Stimulated activated CD4-positive, alpha-beta T cell treated with anti-CD3 and anti-CD28 coated beads, TNF-alpha, amount 100 ng/mL, for 4 hours (primary cell): ENCODE measurements at places on chromosomes 5 and 9.

DNA sequence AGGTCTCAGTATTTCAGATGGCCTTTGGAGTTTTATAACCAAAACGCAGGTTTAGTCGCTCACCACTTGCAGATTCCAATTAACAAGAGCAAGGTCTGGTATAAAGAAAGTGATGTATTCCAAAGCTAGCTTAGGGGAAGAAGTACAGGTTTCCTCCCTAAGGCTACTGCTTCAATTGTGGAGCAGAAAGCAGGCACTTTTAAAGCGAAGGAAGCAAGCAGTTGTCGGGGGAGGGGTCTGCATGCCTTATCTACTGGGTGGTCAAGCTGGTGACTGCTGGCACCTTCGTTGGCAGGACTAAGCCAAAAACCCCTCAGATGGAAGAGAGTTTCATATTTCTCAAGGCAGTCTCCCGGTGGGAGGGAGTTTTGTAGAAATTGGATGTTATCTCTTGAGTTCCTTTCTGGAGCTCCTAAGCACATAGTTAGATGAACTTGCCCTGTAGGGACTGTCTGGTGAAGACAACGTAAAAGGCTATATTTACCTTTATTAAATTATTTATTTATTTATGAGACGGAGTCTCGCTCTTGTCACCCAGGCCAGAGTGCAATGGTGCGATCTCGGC is 1.6 kb upstream of the TMEM245 start:
- DNase-seq, result no peak

- no peak for DNase-seq
Measured at GRCh38 chr9:108272349-108272899, 583.4 kb downstream of the ACTL7B start.

GRCh38 chr5:134430001-134430569 is 18.4 kb upstream of the CDKN2AIPNL start:
- no peak for DNase-seq

DNA sequence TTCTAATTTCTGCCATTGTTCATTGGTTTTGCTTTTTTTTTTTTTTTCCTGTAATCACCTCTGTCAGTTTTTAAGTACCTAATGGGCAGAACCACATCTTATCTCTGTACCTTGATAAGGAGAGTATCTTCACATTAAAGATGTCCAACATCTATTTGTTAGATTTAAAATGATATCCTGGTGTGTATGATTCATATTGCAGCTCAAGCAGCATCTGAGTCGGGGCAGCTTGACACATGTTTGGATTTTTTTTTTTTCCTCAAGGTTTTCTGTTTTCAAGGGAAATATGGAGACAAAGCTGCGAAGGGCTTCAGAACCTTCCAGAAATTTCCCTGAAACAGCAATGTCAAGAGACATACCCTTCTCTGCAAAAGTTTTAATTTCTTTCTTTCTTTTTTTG is 164.7 kb downstream of the DOCK2 start:
- no peak for DNase-seq

- no peak for DNase-seq
Measured at GRCh38 chr9:116687754-116688135, 640 bp downstream of the TRIM32 start.

- no peak for DNase-seq
Measured at GRCh38 chr5:133698646-133699526, 86.5 kb upstream of the FSTL4 start.

- no peak for DNase-seq
Measured at GRCh38 chr9:16445141-16445920, 425.1 kb downstream of the BNC2 start.

DNA sequence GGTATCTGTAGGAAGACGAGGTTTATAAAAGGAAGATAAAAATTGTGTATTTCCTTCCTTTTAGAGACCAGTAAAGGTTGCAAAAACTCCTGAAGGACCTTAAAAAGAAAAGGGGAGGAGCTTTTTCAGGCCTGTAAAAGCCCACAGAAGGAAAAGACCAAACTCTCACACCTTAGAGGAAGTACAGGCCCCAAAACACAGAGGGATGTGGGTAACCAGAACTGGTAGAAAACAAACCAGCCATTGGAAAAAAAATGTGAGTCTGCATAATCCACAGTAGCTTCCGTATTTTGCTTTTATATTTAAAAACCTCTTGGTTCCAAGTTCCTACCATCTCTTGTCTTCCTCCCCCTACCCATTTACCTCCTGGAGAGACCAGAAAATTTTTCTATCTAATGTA is 8.5 kb downstream of the GIN1 start:
- DNase-seq, result no peak

DNA sequence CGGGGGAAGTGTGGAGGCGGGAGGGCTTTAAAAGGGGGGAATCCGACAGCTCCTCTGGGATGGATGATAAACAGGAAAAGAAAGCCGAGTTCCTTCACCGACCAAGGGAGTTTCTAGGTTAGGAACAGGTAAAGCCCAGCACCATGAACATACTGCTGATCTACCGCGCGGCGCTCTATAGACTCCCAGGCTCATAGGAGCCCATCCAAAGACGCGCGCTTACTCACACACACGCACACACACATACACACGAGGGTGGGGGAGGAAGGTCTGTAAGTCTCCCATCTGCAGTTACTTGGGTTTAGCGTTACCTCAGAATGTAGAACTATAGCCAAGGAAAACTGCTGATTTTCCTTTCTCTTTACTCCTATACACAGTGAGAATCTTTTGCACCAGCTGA is 2.6 kb upstream of the GABRB2 start:
- no peak for DNase-seq

DNA sequence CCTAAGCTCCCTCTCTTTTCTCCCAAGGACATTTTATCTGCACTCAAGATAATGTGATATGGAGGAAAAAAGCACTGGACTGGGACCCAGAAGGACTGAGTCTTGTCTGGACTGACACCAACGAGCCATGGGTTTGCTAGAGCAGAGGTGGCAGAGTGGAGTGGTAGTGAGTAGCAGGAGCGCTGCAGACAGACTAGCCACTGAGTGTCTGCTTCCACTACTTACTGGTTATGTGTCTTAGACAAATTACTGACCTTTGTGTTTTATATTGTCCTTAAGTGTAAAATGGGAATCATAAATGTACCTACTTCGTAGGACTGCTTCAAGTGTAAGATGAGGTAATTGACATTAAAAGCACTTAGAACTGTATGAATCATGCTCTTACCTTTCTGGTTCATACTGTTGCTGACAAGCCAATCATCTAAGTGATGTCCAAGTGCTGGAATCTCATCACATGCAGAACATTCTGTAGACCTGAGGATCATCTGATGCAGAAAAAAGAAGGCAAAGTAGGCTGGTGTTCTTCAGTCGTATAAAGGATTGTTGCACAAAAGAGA is 12.5 kb upstream of the PRLR start:
- DNase-seq, result no peak

DNA sequence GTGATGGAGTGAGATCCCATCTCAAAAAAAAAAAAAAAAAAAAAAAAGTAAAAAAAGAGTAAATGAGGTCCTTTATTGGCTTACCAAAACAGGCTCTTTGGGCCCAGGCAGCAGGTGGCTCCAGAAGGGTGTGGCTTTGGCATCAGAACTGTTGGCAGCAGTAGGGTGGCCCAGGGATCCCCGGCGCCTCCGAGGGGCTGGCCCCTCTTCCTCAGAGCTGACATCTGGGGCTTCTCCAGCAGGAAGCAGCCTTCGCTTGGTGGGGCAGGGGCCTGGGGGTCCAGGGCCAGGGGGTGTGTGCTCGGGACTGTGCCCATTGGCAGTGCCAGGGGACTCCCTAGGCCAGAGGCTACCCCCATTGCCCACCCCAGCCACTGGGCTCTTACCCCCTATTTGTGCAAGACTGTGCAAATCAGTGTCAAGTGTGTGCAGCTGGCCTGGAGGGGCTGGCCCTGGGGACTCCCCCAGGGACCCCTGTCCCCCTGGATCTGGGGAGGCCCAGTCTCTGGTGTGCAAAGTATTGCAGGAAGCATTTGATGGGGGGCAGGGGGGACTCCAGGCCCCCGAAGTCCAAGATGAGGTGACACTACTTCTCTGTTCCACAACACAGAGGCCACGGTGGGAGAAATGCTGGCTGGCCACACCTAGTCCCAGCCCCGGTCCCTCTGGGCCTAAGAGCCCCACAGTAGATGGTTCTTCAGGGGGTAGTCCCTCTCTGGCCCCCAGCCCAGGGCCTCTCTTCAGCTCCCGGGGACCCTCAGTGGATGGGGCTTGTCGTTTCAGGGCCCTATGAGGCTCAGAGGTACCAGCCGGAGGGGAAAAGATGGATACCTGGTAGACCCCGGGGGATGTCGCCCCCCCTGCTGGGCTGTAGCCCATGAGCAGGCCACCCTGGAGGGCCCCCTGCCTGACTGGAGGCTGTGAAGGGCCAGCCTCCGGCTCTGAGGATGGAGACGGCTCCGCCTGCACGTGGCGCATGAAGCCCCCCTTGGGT is 4.7 kb upstream of the STOML2 start:
- no peak for DNase-seq

GRCh38 chr5:154713615-154714125 is 41.5 kb upstream of the LARP1 start:
- DNase-seq, result no peak

DNA sequence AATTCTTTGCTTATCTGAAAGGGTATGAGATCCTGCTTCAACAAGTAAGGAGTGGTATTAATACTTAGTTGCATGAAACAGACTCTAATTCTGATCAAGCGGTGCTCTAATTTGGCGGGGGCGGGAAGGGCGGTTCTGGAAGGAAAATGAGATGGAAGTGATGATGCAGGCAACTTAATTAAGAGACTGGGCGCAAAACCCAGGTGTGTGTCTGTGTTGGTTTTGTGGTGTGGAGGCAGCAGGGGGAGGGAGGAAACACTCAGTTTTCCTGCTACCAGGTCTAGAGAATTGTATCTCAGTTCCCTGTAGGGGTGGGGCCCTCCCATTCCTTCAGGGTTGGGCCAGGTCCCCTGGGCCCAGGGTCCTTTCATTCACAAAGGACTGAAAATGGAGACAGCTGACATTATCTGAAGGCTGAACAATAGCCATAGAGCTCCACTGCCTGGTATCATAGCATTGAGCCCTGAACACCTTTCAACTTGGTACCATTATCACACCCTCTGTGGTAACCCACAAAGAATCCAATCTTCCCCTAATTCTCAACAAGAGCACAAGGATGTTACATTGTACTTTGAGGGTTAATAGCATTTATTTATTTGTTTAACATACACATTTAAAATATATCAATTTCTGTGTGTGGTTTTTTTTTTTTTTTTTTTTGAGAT is 17.2 kb upstream of the C5orf47 start:
- DNase-seq, result no peak

DNA sequence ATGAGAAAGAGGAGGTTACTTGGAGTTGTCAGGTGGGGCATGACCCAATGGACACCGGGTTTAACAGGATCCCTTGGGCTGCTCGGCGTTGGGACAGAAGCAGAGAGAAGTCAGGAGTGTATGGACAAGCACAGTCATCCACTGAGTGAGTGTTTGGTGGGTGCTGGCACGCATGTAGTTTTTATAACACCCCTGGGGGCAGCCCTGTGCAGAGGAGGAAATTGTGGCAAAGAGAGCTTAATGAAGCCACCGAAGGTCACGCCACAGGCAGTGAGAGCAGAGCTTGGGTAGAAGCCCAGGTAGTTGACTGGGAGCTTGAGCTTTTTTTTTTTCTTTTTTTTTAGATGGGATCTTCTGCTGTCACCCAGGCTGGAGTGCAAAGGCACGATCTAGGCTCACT is 43.2 kb upstream of the IER5L start:
- no peak for DNase-seq

- DNase-seq, result no peak
Measured at GRCh38 chr5:15757103-15757502, 257.1 kb downstream of the FBXL7 start.

GRCh38 chr5:168328814-168329213 is 37.4 kb downstream of the WWC1 start:
- DNase-seq, result no peak

DNA sequence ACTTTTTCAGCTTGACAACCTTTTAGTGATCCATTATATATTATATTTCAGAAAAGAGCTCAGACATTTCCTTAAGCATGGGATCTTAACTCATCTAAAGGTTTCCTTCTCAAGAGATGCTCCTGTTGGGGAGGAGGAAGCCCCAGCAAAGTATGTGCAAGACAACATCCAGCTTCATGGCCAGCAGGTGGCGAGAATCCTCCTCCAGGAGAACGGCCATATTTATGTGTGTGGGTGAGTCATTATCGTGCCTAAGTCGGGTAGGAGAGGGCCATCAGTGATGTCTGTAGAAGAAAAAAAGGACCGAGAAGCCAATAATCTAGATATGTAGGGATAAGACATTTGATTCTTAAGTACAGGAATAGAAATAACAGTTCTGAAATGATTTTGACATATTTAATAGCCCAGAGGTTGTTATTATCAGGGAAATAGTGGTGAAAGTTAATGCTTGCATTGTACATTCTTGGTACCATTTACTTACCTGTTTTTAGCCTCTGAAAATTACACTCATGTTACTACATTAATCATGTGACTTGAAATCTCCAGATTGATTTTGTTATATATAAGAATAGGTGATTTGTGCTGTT is 28.2 kb downstream of the MTRR start:
- DNase-seq, result no peak

DNA sequence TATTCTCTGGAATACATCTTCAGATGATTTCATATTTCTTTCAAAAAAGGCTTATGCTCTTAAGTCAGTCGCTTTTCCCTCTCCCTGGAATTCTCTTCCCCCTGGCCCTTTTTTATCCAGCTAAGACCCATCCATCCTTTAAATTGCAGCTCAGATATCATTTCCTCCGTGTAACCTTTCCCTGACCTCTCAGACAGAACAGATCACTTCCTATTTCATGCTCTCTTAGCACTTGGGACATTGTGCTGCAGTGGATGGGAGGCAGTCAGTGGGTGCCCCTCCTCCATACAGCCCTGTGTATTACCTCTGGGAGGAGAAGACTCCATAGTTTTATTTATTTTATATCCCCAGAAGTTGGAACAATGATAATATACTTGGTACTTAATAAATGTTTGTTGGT is 423.4 kb downstream of the ISL1 start:
- no peak for DNase-seq

DNA sequence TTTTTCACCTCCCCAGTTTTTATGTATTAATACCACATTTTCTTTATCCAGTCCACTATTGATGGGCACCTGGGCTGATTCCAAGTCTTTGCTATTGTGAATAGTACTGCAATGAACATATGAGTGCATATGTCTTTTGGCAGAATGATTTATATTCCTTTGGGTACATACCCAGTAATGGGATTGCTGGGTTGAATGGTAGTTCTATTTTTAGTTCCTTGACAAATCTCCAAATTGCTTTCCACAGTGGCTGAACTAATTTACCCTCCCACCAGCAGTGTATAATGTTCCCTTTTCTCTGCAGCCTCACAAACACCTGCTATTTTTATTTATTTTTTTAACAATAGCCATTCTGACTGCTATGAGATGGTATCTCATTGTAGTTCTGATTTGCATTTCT is 340.2 kb downstream of the ADAMTS6 start:
- DNase-seq, result no peak

DNA sequence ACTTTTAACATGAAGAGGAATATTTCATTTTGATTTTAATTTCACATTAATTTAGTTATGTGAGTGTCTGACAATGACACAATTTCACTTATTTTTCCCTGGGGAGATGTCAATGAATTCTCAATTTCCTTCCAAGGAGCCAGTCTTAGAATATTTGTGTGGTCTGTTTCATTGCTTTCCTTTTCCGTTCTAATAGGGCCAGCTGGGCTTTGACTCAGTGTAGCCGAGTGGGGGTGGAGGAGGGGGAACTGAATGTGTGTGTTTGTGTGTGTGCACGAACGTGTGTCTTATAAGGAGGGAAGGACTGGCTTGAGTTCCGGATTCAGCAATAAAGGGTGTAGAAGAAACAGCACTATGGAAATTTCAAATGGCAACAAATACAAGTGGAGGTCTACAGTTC is 100.0 kb downstream of the BASP1 start:
- DNase-seq, result no peak
